ENCODE measurements at places on chromosomes 3 and 15.

DNA sequence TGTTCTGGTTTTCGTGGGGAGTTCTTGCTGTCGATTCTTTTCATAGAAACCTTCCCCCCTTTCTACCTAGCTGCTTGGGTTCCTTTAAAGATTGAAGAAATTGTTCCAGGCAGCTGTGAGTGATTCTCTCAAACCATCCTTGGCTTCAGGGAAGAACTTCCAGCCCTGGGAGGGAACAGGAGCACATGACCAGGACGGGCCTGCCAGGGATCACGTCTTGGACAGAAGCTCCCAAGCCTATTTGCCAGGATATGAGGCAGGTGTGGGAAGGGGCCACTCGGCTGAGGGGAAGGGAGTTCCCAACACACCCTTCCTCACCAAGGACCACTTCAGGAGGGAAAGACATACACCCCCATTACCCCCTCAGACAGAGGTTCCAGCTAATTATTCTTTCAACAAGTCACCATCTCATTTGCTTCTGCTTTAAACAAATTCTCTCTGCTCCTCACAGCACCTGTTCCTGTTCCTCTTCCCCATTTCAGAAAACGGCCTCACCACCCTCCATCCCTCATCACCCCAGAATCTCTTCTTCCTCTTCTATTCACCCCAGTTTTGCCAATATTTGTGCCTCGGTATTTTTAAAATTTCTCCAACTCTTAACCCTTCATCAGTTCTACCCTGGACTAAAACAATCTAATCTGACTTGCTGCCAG lies 62.5 kb downstream of the WHAMM start:
- DNase-seq = no peak
- H3K27me3 ChIP-seq = no peaks in the 10 kb centered on the region
- H3K4me3 ChIP-seq = no peak overlapping the region
- H3K4me1 ChIP-seq = no peaks in the 10 kb centered on the region
- H3K36me3 ChIP-seq = no peaks in the 10 kb centered on the region

DNA sequence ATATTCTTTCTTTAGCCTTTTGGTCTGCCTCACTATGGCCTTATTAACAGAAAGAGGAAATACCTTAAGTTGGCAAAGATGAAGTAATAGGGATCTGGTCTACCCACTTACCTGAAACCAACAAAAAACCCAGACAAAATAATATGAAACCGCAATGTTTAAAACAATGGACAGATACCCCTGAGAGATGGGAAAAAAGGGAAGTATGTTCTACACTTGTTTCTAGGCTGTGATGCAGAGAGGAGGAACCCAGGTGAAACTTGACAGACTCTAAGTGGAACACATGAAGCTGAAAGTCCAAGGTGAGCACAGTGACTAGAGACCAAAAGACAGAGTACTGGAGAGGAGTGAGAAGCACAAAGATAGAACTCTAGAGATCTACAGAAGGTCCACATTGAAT lies 78.4 kb downstream of the NR2E3 start:
- no peak for DNase-seq
- H3K27ac ChIP-seq = no peak overlapping the region
- H3K4me3 ChIP-seq = no peak overlapping the region
- peaks cover 5% of the 10 kb centered on the region for H3K36me3 ChIP-seq

- DNase-seq = no peak
- H3K27me3 ChIP-seq = no peaks in the 10 kb centered on the region
- H3K4me3 ChIP-seq = no peak overlapping the region
- no peak overlapping the region for H3K27ac ChIP-seq
- no peaks in the 10 kb centered on the region for H3K36me3 ChIP-seq
These were observed 24.0 kb upstream of the C3orf70 start for GRCh38 chr3:185176750-185177359.

- DNase-seq = no peak
- no peaks in the 10 kb centered on the region for H3K27me3 ChIP-seq
- H3K36me3 ChIP-seq = no peaks in the 10 kb centered on the region
- H3K4me1 ChIP-seq = no peaks in the 10 kb centered on the region
These were observed 4.8 kb upstream of the RTP3 start for GRCh38 chr3:46492890-46493547.
